NCI-H446 treated with DMSO at 0.1 percent for 48 hours (cell line): ENCODE measurements at places on chromosomes 16 and 17.

DNA sequence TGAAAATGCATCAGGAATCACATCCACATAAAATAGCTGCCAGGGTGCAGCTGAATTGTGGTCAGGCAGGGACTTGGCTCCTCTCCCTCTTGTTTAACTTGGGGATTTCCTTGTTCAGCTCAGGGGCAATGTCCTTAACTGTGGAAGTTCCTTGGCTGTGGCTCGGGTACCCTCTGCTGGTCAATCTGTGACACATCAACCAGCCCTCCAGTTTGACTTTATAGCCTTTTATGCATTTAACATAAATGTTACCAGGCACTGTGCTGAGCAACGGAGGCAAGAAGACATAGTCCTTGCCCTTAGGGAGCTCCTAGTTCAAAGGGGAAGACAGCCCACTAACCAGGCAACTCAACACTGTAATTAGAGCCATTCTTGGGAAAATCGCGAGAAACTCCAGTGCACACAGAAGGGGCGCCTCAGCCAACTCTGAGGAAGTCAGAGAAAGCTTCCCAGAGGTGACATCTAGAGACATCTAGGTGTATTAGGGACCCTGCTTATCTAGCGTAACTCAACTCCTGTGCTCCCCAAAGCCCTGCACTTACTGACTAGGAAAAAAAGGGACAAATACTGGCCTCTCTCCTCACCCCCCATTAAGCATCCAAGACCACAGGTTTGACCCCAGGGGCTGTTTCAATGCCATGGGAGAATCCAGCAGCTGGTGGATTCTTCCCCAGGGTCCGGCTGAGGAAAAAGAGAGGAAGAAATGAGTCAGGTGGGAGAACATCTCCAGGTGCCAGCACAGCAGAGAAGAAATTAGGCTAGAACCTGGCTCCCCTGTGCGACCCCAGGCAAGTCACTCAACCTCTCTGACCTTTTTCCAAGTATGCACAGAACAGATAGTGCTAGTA, 17.3 kb upstream of the EEF2K start:
- peak; percentile 33 for DNase-seq

DNA sequence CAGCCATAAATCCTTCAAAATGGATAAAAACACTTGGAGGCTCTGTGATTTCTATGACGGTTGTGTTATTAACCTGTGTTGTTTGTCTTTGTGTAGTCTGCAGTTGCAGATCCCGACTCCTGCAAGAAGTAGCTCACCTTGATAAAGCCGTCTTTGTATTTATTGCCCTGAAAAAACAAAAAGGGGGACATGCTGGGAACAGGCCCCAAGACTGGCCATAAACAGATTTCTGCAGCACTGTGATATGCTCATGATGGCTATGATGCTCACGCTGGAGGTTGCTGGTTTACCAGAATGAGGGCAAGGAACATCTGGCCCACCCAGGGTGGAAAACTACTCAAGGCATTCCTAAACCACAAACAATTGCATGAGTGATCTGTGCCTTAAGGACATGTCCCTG, 71.0 kb downstream of the LGALS9 start:
- DNase-seq, result no peak

GRCh38 chr16:68426347-68426652, 22.0 kb downstream of the SMPD3 start:
- no peak for DNase-seq

DNA sequence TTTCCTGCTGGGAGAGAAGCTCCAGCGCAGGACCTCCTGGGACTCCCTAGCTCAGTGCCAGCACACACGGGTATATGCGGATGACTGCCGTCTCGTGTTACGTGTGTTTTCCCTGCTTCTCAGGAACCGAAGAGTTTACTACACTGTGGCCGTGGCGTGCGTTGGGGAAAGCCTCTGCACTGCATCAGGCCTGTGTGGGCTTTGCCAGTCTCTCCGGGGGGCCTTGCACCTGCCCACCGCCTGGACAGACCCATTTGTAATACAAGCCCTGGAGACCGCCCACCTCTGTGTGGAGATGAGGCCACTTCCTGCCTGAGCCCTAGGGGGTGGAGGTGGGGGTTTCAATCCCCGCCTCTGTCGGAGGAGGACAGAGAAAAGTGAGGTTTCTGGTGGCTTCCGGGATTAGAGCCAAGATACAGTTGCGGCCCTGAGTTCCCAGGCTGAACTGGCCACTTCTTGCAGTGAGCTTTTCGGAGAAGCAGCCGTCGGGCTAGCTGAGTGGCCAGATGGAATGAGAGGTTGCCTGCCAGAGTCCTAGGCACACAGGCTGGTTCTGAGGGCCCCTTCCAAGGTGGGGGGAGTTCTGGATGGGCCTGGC, 43.4 kb upstream of the GSE1 start:
- DNase-seq, result peak; percentile 25

DNA sequence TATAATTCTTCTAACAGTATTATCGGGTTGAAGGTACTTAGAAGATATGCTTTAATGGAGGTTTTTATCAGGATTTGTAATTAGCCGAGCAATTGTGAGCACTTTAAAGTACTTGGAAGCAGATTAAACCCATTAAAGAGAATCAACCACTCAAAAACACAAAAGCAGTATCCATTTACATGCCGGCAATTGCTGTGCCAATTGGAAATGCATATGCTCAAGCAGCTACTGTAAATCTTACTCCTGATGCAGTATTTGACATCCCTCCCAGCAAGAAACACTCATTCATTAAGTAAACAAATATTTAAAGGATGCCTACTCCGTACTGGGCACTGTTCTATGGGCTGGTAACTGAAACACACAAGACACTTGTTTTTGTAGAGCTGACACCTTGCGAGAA, 11.4 kb upstream of the CCL1 start:
- no peak for DNase-seq

- DNase-seq, result no peak
Measured at GRCh38 chr16:89974870-89975269, 26.3 kb downstream of the DEF8 start.

GRCh38 chr17:34389126-34389750, 26.2 kb upstream of the CCL1 start:
- no peak for DNase-seq

GRCh38 chr17:80097127-80097621, 4.2 kb upstream of the GAA start:
- no peak for DNase-seq

- no peak for DNase-seq
Measured at GRCh38 chr17:68184816-68185436, 62.9 kb upstream of the AMZ2 start.

DNA sequence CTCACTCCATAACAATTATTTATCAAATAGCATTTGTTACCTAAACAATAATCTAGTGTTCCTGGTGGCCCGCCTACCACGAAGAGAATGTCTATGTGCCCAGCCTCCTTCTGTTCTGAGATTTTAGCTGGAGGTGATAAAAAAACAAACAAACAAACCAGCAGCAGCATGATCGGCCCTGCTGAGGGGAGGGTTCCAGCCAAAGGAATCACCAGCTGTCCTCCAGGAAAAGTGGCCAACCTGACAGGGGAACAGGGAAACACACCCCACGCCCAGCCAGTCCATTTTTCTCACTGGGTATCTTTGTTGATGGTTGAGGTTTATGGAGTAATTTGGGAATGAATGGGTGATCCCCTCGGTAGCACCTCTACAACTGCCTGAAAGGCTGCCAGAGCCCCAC, 203.0 kb upstream of the DYNLRB2 start:
- DNase-seq, result no peak

DNA sequence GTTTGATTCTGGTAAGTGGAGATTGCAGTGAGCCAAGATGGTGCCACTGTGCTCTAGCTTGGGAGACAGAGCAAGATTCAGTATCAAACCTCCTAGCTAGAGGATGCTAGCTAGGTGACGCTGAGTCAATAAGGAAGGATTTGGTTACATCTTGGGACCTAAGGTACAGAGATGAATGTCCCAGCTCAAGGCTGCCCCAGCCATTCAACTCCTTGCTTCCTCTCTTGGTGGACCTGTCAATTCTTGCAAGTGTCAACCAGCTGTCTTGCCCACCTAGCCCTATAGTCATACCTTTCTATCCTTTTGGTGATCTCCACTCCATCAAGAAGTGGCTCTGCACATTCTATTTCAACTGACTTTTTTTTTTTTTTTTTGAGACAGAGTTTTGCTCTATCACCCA, 1.4 kb upstream of the MILR1 start:
- DNase-seq, result no peak

DNA sequence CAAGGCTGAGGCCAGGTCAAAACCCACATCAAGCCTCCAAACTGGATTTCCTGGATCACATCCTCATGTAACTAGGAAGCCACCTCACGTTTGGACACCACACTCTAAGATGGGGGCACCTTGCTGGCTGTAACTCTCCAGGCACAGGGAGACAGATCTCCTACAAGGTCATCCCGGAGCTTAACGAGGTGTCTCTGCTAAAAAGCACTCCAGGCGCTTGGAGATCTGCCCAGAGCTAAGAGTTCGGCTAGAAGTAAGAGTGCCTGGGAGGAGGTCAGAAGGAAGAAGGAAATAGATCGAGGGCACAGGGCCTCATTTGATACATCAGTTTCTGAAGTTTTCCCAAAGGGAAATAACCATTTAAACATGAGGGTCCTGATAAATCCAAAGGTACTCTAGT, 15.9 kb downstream of the PSMB3 start:
- no peak for DNase-seq

GRCh38 chr17:47994724-47995123, 23.8 kb downstream of the CDK5RAP3 start:
- DNase-seq, result no peak

DNA sequence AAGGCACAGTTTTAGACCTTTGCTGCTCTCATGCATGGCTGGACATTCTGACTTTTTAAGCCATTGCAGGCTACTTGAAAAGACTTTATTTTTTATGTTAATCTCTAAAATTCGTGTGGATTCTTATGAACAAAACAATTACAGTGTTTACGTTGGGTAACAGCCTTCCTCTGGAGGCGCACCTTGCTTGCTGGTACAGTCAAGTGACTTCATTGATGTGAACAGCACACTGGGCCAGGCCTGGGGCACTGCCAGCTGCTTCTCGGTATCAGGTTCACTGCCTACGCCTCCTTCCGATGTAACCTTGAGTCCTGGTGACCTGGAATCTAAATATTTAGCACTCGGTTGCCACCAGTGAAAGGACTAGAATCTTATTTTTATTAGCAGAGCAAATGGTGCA, 27.8 kb downstream of the MARCHF10 start:
- DNase-seq, result no peak

DNA sequence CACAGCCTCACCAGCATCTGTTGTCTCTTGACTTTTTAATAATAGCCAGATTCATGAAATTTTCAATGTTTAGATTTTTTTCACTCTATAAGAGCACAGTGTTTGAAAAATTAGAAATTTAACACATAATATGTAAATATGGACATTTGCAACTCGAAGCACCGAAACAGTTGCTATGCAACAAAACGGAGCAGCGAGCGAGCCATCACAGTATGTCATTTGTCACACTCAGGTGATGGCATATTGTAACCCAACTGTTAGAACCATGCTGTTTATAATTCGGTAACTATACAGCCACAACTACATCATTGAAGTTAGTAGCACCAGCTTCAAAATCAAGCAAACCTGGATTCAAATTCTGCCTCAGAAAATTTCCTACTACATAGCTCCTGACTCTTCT, 410.8 kb downstream of the NPIPA8 start:
- DNase-seq, result no peak

GRCh38 chr17:58219789-58220183, 731 bp upstream of the MKS1 start:
- DNase-seq, result no peak

GRCh38 chr17:65977041-65977440, 214.9 kb downstream of the CEP112 start:
- DNase-seq, result no peak

DNA sequence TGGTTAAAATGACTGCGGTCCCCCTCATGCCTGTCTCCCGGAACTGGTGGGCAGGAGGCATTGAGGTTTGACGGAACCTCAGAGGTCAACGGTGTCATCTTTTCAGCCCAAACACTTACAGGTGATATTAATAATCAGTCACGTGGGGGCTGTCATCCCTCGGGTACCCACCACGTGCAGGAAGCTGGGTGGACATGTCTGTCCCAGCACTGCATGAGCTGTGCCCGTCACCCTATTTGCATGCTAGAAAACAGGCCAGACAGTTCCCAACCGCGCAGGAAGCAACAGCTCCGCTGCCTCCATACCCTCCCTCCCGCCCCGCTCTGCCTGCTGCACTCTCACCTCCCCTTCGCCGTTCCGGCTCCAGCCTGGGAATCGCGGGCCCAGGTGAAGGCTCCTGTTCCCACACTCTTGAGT, 1.4 kb downstream of the SYNGR3 start:
- DNase-seq, result no peak

DNA sequence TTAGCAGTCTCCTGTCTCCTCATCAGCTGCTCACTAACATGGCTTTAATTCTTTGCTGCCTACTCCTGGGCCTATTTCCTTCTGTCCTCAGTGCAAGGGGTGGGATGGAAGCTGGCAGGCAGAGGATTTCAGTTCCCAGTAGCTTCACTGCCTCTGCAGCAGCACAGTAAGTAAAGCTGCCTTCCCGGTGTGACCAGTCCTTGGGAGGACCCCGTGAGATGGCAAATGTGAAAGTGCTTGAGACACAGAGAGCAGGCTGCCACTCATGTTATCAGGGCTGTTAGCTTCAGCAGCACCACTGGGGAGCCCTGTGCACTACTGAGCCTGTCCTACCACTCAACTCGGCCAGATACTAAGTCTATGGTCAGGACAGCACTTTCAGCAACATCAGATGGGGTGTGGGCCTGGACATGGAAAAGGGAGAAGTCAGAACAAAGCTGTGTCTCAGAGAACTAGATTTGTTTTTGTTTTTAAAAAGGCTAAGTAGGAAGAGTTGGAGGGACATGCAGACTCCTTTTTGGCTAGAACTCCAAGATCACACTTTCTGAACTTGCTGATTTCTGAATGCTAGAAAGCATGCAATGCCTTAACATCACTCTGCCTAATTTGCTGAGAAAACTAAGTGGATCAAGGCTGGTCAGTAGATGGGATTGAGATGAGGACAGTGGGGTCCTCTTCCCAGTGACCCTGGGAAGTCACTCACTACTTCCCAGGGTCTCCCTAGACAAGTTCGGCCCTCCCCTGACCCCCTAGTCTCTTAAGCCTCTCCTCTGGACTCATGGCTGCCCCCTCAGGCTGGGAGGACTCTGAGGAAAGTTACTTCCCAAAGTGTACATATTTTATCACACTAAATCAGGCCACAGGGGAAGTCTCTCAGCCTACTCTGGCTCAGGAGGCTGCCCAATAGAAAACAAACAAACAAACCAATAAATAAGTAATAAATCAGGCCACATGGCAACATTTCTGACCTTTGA, 1.1 kb downstream of the ACSF2 start:
- DNase-seq, result no peak

DNA sequence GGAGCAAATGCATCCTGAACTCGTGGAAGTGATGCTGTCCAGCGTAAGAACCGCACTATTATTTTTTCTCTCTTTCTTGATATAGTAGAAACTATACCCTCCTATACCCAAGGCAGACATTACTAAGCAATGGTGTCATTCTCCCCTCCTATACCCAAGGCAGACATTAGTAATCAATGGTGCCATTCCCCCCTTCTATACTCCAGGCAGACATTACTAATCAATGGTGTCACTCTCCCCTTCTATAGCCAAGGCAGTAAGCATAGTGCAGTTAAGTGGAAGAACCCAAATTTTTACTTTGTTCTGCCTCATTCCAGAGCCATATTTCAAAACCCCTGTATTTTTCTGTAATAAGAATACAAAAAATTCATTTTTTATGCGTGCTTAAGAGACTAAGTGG, 506.2 kb upstream of the EEF2KMT start:
- DNase-seq, result no peak

GRCh38 chr16:67169011-67169451, 1.3 kb upstream of the NOL3 start:
- no peak for DNase-seq
